ENCODE measurements at places on chromosomes 13 and 19.

- DNase-seq: no peak
Measured at GRCh38 chr19:29596885-29597525, 9.1 kb upstream of the POP4 start.

DNA sequence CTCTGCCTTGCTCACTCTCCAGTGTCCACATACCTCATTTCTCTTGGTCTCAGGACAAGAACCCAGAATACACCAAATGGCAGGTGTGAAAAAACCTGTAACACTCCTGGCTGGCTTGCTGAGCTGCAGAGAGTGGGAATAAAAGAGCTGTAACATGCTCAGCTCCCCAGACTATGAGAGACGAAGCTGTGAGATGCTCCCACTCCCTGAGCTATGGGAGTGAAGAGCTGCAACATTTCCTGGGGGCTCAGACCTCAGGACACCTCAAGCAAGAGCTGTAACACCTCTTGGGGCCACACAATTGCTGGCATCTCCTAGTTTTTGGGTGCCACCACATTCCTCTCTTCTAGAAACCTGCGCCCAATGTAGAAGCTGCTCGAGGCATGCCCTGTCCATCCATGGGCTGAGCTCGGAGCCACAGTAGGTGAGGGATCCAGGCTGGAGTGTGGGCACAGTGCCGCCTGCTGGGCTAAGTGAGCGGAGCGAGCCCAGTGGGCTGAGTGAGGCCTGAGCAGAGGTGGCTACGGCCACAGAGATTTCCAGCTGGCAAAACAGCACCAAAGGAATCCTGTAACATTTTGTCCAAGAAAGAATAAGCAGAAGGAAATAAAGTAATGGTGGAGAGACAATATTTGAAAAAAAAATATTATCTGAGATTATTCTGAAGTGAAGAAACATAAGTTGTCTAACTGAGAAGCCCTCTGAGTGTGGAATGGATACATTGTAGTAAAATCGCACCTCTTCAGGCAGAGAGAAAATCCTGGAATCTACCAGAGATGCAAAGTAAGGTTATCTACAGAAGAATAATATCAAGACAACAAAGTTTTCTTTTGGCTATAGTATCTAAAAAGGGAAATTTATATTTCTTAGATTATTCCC lies 186.2 kb upstream of the PCDH9 start:
- DNase-seq: no peak

- no peak for DNase-seq
Measured at GRCh38 chr19:39194832-39195542, 1.8 kb upstream of the NCCRP1 start.

DNA sequence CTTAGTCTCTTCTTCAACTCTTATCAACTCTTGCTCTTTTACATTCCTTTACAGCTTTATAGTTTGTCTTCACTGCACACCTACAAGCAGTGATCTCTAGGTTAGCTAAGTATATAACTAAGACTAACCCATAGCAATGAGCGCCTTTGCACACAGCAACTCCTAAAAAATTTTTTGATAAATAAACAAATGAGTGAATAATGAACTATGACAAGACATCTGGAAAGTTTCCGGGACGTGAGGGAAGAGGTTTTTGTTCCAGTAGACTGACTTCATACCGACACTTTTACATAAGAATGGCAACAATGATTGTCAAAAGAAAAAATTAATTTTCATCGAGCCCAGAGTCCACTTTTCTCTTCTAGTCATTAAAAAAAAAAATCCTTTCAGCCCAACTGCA lies 98.3 kb downstream of the ELF1 start:
- DNase-seq: no peak

- no peak for DNase-seq
Measured at GRCh38 chr13:49836516-49836915, 44.0 kb upstream of the KPNA3 start.

GRCh38 chr13:28045861-28046260 lies 54.5 kb downstream of the FLT3 start:
- DNase-seq: no peak

GRCh38 chr13:59259165-59260000 lies 904.3 kb downstream of the DIAPH3 start:
- no peak for DNase-seq

GRCh38 chr19:46221981-46222610 lies 7.4 kb upstream of the IGFL1 start:
- no peak for DNase-seq

- DNase-seq: no peak
Measured at GRCh38 chr13:26895808-26896466, 135.4 kb upstream of the GPR12 start.

DNA sequence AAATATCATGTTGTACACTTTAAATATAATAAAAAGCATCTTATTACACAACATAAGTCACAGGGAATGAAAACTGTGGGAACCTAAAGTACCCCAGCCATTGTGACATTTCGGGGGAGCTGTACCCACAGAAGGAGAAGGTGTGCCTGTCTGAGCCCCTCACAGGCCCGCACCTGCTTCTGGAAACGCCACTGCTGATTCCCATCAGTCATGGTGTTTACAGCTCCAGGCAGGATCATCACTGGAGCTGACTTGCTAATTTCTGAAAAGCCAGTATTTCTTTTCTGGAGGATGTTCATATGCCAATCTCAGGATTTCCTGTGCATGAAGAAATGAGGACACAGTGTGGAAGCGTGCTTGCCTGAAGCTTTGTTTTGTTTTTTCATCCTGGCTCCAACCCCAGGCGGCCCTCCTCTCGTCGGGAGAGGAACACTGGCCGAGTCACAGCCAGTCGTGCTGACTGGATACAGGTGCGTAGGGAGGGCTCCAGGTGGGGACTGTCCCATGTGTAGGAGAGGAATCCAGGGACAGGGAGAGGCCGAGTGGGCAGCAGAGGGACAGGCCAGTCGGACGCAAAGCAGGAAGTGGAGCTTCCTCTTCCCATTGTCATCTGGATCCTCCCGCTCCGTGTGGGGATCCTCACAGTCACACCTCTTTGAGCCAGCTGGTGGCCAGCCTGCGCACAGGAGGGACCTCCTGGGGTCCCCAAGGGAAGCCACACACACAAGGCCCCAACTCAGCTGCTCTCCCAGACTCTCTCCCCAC lies 4.2 kb upstream of the ATP12A start:
- DNase-seq: no peak

- DNase-seq: no peak
Measured at GRCh38 chr13:111911121-111911720, 155.7 kb upstream of the SOX1 start.

DNA sequence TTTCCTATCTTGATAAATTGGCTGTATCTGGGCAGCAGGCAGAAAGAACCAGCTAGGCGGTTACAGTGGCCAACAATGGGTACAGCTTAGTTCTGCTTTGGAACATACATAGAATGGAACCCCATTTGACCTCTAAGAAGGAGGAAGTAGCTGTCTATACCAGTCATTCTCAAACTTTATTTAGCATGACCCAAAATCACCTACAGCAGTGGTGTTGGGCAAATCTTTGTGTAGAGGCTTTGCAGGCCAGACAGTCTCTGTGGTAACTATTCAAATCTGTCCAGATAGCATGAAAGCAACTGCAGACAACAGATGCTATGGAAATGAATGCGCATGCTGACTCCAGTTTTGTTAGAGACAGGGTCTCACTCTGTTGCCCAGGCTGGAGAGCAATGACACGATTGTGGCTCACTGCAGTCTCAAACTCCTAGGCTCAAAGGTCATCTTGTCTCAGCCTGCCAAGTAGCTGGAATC lies 12.0 kb upstream of the KCNC3 start:
- DNase-seq: no peak

DNA sequence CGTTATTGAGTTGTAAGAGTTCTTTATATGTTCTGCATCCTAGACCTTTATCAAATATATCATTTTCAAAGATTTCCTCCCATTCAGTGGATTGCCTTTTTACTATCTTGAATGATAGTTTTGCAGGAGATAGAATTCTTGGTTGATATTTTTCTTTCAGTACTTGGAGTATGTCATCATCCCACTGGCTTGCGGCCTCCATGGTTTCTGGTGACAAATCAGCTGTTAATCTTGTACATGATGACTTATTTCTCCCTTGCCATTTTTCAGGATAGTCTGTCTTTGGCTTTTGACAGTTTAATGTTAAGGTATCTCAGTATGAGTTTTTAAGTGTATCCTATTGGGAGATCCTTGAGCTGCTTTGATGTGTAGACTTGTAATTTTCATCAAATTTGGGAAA lies 8.5 kb downstream of the ZNF557 start:
- DNase-seq: no peak

- no peak for DNase-seq
Measured at GRCh38 chr19:19465436-19466070, 49.8 kb downstream of the TSSK6 start.

GRCh38 chr13:97018029-97018819 lies 23.9 kb upstream of the OXGR1 start:
- no peak for DNase-seq

GRCh38 chr19:41626278-41626677 lies 596 bp downstream of the CEACAM4 start:
- DNase-seq: no peak

GRCh38 chr19:4399812-4400134 lies 574 bp downstream of the SH3GL1 start:
- no peak for DNase-seq

DNA sequence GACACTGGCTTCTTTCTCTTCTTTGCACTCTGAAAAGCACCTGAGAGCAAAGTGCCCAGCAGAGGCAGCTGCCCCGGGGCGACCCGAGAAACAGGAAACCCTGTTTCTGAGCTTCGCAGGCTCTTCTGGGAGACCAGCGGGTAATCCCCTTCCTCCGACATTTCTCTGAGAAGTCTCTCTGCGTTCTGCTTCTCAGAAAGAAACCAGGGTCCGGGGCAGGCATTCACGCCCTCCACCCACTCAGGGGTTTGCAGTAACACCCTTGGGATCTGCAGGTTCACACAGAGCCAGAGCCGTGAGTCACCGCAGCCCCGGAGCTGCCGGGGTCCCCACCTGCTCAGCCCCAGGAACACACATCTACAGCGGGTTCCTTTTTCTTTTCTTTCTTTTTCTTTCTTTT lies 86.0 kb downstream of the GADD45B start:
- DNase-seq: no peak

- DNase-seq: no peak
Measured at GRCh38 chr13:25971459-25972145, 80.2 kb downstream of the SHISA2 start.

DNA sequence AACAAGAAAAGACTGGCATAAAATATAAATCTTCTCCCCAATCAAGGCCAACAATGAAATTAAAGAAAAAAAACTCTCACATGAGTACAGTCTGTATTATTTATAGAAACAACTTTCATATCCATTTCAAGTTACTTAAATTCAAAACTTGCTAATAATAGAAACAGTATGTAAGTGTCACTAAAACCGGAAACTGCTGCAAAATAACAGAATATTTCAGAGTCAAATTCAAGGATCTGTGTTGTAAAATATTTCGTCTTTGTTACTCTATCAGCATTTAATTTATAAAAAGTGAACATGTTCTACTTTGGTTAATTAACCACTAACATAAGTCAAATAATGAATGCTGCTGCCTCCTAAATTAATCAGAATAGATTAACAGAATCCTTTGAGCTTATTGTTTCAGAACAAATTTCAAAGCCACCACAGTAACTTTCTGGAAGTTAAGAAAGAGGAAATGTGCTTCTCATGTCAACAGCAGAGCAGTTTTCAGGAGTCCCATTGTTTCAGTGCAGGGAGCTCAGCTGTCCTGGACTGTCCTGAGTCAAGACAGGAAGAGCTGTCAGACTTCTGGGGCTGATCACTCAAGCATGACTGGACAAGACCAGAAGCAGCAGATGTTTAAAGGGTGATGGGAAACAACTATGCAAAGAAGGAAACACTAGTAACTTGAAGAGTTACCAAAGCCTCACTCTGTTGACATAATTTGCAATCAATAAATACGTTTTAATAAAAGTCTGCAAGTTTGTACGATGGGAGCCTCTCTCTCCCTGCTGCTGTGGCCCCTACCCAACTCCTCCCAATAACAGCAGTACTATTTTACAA lies 76.9 kb downstream of the FOXO1 start:
- DNase-seq: no peak

- DNase-seq: no peak
Measured at GRCh38 chr19:12930002-12930645, 3.4 kb downstream of the FARSA start.

GRCh38 chr13:111656439-111656838 lies 336.0 kb downstream of the TEX29 start:
- DNase-seq: no peak

GRCh38 chr13:98097749-98098148 lies 45.1 kb upstream of the FARP1 start:
- DNase-seq: no peak

DNA sequence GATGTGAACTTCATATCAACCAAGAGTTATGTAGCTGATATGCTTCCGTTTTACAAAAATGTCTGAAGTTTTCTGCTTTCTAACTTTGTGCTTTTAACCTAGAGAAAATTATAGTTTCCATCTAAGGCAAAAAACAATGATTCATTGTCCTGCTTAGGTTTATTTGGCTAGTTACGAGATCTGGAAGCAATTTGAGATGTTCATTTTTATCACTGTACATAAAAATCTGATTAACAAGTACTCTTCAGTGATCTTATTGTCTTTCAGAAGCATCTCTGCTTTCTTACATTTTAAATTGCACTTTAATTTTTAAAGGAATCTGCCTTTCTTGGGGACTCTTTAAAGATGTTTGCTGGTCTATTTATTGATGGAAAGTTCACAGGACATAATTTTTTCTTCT lies 188.1 kb downstream of the RFC3 start:
- DNase-seq: no peak
